ENCODE measurements at places on chromosomes 6 and 20. TPM values are rescaled to one million over a fixed set of nuclear protein-coding genes. Genes with fewer than 3 reads are reported as not detected.

Gene PRKN
- 1.1 TPM for total RNA-seq

Gene RAET1E
- 0.17 TPM for total RNA-seq

Gene OXT
- not detected for total RNA-seq

Gene NKX2-2
- not detected for total RNA-seq

Gene CASS4
- total RNA-seq, result 0.23 TPM

Gene SCUBE3
- total RNA-seq, result 153 TPM

Gene PGK2
- total RNA-seq, result not detected

Gene MDFI
- total RNA-seq, result 0.33 TPM

Gene ISM1
- under 0.01 TPM for total RNA-seq

Gene VSTM2L
- 2.1 TPM for total RNA-seq

Gene ANGPT4
- not detected for total RNA-seq

Gene NKAIN4
- not detected for total RNA-seq

Gene HLA-DQA1
- not detected for total RNA-seq

Gene TMEM14C
- 86.8 TPM for total RNA-seq

Gene TAB2
- total RNA-seq, result 27.4 TPM

Gene PLA2G7
- total RNA-seq, result not detected

Gene FGD2
- total RNA-seq, result not detected

Gene CRIP3
- total RNA-seq, result 0.39 TPM

Gene TFAP2A
- total RNA-seq, result 1.3 TPM

Gene TNFRSF6B
- 0.98 TPM for total RNA-seq

Gene ZSCAN9
- total RNA-seq, result 8.3 TPM

Data from smooth muscle cell of the pulmonary artery (primary cell).